ENCODE measurements at places on chromosomes 16 and 17.

- no peak for DNase-seq
Measured at GRCh38 chr17:17448076-17448475, 28.7 kb upstream of the MED9 start.

GRCh38 chr16:89619840-89620239 lies 6.4 kb downstream of the DPEP1 start:
- DNase-seq = no peak

DNA sequence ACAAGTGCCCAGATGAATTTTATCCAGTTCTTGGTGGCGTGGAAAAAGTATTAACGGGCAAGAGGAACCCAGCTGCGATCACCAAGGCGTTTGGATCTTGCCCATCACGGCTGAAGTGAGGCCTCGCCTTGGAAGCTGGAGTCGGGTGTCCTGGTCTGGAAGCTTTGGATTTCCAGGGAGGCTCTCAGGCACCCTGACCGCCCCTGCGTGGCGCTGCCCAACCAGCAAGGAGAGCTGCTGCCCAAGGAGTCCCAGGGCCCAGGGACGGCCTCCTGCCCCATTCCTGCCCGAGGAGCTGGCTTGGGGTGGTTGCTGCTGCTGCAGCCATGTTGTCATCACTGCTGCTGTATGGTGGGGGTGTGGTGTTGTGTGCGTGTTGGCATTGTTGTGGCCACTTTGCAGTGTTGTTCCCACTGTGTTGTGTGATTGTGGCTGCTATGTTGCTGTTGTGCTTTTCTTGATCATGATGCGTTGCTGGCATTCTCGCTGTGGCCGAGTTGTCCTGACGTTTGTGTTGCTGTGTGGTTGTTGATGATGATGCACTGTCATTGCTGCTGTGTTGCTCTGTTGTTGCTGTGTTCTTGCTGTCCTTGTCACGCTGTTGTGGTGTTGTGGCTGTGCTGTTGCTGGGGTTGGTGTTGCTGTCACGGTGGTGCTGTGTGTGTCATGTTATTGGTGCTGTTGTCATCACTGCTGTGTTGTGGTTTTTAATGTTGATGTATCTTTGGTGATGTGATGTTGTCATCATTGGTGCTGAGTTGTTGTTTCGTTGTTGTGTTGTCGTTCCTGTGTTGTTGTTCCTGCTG lies 318.8 kb downstream of the C16orf95 start:
- no peak for DNase-seq

DNA sequence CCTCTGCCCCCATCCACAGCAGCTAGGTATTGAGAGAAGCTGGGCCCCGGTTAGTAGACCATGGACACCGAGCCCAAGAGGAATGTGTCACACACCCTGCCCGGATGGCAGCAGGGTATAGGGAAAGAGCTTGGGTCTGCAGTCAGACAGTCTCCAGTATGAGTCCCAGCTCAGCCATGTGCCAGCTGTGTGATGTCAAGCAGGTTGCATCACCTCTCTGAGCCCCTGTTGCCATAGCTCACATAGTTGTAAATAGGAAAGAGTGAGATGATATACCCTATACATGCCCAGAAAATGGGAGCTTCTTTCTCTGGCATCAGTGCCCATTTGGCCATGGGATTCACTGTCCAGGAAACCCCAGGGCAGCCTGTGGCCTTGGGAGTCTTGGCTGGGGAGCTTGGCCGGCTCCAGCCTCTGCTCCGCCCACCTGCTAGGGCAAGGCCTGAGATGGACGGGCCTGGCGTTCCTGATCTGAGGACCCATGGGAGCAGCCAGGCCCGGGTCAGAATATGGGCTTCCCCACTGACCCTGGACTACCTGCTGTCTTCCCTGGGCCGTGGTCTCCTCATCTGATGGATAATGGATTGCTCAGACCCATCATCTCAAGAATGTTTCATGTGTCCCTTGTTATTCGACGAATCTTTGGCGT lies 13.2 kb downstream of the CD300LG start:
- no peak for DNase-seq

DNA sequence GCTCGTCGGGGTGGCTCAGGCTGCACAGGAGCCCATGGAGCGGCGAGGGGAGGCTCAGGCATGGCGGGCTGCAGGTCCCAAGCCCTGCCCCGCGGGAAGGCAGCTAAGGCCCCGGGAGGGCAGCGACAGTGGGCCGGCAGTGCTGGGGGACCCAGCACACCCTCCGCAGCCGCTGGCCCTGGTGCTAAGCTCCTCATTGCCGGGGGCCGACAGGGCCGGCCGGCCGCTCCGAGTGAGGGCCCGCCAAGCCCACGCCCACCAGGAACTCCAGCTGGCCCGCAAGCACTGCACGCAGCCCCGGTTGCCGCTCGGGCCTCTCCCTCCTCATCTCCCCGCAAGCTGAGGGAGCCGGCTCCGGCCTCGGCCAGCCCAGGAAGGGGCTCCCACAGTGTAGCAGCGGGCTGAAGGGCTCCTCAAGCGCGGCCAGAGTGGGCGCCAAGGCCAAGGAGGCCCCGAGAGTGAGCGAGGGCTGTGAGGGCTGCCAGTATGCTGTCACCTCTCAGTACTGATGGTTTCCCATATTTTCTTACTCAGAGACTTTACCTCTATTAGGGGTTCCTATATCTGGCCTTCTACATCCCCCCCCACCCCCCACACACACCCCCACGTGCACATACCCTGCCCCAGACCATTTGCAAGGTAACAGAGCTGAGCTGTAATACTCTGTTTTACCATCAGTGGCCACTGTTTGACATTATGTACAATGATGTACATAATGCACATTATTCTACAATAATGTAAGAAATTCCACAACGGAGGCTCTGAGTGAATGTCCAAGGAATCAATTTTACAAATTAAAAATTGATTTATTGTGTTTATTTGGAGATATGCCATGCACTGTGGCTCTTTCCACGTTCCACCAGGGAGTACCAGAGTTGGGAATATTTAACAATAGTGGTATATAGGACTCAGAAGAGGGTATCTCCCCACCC lies 3.7 kb upstream of the VAT1L start:
- no peak for DNase-seq

- no peak for DNase-seq
Measured at GRCh38 chr17:349666-350065, 2.9 kb downstream of the RPH3AL start.

DNA sequence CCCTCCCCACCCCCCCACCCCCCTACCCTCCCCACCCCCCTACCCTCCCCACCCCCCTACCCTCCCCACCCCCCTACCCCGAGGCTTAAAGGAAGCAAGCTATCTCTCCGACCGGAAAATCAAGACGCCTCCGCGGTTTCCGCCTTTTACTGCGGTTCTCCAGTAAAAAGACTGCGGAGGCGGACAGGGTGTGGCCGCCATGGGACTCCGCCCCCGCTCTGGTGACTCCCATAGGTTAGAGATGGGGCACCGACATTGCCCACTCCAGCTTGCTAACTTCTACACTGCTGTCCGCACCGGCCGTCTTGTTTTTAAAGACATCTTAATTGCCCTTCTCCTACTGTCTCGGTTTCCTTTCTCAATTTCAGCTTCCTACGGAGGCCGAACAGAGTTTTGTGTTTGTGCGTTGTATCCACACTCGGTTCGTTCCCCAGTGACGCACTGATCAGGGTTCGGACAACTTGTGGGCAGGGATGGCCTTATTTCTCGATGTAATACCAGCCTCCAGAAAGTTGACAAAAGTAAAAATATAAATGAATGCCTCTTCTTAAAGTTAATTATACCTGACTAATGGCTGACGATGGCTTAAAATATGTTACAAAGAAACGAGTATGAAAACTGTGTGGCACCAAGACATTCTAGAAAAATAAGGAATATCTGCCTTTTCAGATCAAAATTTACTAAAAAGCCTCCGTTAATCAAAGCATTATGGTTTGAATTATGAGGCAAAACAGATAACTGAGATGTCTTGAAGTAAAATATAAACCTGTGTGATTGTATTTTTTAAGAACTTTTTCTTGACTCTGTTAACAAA lies 1.1 kb upstream of the ZNF200 start:
- peak; percentile 19 for DNase-seq

- DNase-seq = no peak
Measured at GRCh38 chr16:31186176-31186575, 6.2 kb downstream of the FUS start.

DNA sequence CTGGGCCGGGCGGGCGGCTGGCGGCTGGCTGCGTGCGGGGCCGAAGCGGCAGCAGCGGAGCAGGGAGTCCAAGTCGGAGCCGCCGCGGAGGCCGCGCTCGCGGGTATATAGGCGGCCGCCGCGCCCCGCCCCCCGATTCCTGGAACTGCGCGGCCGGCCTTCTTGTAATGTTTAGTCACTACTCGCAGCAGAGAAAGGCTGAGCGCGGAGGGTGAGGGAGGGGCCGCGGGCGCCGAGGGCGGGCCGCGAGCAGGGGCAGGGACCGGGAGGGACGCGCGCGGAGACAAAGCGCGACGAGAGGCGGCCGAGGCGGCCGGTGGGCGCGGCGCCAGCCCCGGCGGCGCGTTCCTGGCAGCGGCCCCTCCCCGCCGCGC lies at the start of gene SOCS3:
Gene SOCS3 (minus strand): TSS at position 81 of the 374 bp plus-strand sequence. CDS start 982 bp downstream, outside the sequence.
- peak; percentile 97 for DNase-seq

DNA sequence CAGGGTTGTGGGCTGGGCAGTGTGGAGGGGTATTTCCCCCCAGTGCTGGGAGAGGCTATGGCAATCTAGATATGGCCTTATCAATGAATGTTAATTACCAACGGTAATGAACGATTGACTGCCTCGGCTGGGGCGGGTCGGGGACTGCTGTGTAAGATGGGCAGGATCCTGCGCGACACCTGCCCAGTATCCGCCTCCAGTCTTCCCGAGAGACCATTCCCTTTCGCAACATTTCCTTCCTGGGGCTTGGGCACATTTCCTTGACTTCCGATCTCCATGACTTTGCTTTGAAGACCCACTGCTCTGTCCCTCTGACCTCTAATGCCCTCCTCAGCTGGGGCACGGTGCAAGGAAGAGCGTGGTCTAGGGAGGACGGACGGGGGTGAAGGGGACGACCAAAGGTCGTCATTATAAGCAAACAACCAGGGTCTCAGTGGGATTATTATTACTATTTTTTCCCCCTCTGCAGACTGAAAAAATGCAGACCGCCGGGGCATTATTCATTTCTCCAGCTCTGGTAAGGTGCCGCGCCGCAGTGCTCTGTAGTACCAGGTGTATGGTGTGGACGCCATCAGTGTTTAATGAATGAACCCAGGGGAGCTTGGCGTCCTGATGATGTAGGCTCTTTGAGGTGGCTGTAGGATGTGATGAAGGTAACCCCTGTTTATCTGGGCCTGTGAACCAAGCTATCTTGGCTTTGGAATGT lies 506 bp downstream of the ATP5MC1 start:
- DNase-seq = no peak
